GM04503 (cell line): ENCODE measurements at places on chromosomes 1 and 21.

DNA sequence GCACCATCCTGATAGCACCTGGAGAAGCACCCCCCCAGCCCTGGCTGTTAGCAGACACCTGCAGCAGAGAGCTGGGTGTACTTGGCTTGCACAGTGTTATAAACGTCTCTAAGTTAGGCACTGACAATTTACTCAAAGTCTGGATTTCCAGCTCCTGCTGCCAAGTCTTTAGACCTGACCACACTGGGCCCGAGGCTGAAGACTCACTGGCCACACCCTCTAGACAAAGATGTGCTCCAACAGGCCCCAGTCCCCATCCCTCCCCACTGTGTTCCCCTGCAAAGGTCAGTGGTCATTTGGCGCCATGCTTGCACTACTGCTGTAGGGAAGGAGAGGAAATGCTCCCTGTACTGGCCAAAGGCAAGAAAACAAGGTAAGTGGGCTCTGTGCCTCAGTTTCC lies 31.1 kb downstream of the PADI6 start:
- no peak for DNase-seq

DNA sequence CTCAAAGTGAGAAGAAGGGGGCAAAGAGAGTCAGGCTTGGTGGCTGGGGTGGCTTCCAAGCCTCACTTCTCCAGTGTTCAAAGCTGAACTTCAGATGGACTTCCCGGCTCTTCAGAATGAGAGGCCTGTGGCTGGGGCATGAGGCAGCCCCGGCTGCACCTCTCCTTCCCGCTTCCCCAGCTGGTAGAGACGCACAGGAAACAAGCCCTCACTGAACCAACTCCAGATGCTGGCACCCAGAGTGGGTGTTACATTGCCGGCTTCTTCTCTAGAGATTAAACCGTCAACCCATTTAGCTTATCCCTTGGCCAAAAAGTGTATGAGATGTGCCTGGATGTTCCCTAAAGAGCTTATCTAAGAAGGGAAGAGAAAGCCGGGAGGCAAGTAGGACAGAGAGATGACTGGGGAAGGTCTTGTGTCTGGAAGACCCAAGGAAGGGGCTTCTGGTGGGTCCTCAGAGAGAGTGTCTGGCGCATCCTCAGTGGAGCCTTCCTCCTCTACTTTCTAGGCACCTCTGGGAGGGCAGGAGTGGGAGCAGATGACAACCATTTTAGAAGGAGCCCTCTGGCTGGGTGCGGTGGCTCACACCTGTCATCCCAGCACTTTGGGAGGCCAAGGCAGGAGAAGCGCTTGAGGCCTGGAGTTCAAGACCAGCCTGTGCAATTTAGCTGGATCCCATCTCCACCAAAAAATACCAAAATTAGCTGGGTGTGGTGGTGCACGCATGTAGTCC lies 2.0 kb downstream of the ADAMTSL4 start:
- DNase-seq: no peak

DNA sequence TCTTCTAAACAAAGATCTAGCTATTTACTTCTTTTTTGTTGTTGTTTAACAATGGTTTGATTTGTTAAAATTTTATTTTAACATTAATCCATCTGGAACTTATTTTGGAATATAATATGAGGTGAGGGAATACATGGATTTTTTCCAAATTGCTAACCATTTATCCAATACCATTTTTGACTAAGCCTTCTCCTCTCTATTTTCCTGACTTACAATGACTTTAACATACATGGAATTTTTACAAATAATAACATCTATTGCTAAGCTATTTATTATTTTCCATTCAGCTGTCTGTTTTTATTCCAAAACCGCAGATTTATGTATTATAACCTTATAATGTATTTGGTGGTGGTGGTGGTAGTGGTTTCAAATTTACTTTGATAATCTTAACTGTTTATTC lies 420.3 kb upstream of the ADGRL2 start:
- DNase-seq: no peak

DNA sequence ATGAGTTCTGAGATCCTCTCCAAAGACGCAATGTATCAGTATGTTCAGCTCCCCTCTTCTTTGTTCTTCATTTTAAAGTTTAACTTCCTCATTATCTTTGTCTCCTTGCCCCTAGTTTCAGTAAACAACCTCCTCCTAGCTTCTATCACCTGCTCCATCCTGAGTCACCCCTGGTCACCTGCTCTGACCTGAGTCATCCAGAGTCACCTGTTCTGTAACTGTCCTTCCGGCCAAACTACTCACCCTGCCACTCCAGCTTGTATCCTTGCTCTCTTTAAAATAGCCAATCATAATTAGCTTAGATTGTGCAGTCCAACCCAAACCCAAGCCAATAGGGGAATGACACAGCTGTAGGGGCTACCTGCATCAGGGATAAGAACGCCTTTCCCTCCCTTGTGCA lies 332.0 kb downstream of the OLFM3 start:
- no peak for DNase-seq

DNA sequence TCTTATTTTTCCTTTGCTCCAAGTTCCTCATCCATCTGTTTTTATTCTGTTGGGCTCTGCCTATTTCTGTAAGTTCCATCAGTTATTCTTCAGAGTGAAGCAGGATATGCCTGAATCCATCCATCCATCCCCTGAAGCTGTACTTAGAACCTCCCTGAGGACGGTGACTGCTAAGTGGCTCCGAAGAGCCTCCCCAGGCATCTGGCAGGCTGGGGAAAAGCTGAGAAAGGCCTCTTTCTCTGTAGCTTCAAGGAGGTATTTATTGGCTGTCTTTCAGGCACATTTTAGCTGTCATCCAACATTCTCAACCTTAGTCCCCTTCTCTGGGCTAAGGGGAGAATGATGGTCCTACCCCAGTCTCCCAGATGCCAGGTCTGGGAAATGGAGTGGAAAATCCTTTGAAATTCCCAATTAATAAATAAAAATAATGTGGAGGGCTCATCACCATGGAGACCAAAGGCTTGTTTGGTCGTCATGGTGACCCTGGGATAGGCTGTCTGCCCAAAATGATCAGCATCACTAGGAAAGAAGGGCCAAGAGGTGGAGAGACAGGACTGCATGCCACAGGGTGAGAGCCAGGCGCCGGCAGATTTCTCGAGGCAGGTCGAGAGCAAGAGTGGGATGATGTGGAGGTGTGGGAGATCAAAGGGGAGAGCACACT lies 82.0 kb downstream of the UBIAD1 start:
- DNase-seq: no peak
